ENCODE measurements at places on chromosomes 5 and 9.

DNA sequence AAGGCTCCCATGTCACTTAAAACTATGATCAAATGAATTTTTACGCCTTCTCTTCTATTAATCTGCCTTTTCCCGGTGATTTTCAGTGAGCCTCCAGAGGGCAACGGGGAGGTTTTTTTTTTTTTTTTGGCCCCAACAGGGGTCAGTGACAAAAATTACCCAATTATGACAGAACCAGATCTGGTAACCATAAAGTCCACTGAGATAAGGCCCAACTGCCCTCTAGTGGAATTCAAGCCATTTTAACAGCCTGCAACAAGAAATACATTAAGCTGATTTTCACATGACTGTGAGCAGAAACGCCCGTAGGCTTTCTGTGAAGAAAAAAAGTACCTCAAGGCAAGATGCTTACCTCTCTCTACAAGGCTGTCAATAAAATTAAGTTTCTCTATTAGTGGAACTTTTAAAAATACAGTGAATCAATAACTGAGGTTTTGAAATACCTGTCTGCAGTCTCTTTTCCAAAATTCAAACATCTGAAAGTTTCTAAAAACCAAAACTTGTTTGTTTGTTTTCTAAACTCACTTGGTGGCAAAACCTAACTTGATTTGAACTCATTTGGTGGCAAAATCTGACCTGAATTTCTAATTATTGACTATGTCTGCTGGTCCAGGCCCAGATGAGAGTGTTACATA lies 49.7 kb upstream of the FST start:
- DNase-seq = no peak

DNA sequence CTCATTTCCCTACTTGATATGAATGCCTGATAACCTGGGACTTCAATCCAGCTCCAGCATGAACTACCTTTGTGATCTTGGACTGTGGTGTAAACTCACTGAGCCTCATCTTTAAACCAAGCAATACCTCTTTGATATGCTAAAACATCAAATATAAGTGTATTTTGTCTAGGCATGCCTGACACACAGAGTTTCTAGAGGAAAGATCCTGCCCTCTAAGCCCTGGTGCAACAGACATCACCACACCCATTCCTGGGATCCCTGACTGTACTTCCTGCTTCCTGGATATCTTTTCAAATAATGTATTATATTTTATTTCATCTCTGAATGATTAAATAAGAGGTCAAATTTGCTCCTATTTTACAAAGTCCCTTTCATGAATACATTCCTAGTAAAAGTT lies 55.8 kb downstream of the ANXA2R start:
- DNase-seq = no peak

DNA sequence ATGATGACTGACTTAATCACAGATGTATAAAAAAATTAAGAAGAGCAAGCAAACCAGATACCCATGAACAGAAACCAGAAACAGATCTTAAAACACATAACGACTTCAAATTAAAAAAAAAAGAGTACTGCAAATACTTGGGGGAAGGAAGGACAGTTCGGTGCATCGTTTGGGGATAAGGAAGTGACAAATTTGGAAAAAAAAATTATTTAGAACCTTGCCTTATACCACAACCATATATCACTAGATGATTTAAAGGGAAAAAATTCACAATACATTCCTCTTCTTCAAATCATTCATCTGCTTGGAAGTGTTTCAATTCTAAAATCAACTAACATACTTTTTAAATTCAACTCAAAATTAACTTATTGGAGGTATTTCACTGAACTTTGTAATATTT lies 1038.6 kb upstream of the DMAC1 start:
- no peak for DNase-seq

GRCh38 chr9:131585375-131585774 lies 40.1 kb downstream of the PRRT1B start:
- DNase-seq = no peak

- no peak for DNase-seq
Measured at GRCh38 chr9:134346840-134347583, 20.8 kb downstream of the RXRA start.

DNA sequence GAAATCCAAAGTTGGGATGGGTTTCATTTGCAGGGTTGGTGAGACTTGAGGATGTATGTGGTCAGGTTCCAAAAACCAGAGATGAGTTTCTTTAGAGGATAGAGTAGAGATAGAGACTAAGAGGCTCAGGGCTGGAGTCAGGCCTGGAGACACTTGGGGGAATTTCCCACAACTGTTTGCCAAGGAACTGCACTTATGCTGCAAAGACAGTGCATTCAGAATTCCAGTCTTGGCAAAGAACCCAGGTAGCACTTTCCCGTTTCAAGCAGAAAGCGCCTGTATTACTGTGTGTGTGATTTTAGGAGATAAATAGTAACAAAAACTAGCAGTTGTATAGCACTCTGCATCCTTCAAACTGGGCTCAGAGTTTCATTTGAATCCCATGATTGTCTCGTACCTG lies 55.4 kb downstream of the SNCAIP start:
- no peak for DNase-seq

DNA sequence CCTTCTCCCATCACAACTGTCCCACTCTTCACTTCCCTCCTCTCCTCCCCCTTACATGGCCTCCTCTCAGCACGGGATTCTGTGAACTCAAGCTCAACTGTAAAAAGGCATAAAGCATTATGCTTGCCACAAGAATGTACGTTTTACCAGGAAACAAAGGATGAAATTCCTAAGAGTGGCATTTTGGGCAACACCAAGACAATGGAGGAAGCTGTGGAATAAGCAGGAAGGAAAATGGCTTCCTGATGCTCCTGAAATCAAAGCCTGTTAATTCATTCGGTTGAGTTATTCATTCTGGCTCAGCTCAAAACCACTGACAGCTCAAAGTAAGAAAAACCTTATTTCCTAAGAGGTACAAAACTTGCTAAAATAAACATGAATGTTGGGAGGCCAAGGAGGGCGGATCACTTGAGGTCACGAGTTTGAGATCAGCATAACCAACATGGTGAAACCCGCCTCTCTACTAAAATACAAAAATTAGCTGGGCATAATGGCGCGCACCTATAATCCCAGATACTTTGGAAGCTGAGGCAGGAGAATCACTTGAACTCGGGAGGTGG lies 40.8 kb upstream of the DMRT1 start:
- no peak for DNase-seq

DNA sequence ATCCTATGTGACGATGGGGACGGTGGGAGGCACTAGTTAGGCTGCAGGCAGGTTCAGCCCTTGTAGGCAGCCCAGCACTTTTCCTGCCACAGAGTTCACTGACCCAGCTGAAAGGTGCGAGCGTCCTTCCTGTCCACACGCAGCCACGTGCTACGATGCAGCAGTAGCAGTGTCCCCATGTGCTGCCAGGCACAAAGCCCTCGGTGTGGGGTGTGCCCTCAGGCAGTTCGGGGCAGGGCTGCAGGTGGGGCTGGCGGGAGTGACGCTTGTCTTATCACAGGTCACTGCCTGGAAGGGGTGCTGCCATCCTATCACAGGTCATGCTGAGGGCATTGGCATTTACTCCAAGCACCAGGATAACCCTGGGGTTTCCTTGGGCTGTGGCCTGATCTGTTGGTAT lies 46.8 kb upstream of the CLPTM1L start:
- DNase-seq = no peak

DNA sequence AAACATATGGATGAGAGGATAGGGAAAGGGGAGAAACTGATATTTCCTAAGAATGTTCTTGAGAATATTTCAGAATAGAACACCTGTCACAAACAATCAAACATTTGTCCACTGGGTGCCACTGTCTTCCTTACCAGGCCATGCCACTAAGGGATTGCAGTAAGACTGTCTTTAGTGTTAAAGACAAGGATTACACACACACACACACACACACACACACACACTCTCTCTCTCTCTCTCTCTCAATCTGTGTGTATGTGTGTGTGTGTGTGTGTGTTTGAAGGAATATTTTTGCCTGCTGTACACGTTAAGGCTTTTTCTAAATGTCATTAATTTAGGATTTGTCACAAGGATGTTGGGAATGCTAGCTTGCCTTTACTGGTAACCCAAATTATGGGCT lies 54.4 kb downstream of the CCDC192 start:
- DNase-seq = peak; percentile 39

DNA sequence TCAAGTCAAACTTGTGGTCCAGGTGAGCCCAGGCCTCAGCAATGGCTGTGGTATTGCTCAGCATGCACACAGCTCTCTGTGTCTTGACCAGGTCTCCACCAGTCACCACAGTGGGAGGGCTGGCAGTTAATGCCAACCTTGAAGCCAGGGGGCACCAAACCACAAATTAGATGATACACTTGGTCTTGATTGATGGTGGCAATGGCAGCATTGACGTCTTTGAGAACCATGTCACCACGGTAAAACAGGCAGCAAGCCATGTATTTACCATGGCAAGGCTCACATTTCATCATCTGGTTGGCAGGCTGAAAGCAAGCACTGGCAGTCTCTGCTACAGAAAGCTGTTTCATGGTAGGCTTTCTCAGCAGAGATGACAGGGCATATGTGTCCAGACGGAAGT lies 40.0 kb downstream of the NIM1K start:
- no peak for DNase-seq

- no peak for DNase-seq
Measured at GRCh38 chr5:180136630-180137381, 65.2 kb upstream of the RNF130 start.

DNA sequence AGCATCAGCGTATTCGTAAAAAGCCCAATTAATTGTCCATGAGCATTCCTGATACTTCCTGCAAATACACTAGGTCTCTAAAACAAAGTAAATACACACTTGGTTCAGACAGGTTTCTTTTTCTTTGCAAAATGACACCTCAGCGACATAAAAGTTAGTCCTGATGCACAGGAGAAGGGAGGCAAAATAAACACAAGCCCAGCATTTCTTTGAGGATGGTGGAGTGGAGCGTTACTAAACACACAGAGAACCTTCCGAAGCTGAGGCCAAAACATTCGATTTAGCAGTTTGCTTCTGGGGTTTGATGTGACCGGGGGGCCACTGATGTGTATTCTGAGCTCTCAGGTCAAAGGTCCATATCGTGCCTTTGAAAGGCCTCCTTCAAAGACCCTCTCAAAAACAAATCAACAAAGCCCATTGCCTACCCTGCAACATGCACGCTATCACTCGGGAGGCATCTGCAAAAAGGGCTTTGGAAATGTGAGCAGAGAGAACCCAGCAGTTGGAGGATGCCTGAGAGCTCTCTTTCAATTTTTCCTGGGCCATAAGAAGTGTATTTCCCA lies 268.4 kb upstream of the PANK3 start:
- DNase-seq = no peak

DNA sequence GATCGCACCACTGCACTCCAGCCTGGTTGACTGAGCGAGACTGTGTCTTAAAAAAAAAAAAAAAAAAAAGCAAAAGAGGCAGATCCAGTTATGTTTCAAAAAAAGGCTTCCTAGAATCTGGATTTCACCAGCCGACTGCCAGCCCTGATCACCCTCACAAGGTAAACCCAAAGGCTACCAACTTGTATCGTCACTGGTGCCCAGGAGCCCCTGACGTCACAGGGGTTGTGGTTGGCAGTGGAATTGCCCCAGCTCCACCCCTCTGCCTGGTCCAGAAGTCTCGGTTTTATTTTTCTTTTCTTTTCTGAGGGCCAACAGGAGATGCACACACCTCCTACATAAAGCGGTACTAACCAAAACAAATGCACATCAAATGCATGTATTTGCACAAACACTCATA lies 6.0 kb upstream of the LMX1B start:
- DNase-seq = no peak

GRCh38 chr5:38051711-38052511 lies 206.4 kb upstream of the EGFLAM start:
- DNase-seq = no peak

GRCh38 chr5:138351517-138351916 lies 968 bp upstream of the KDM3B start:
- no peak for DNase-seq

- no peak for DNase-seq
Measured at GRCh38 chr9:7500521-7500920, 299.1 kb downstream of the DMAC1 start.

Measured in skeletal muscle cell (primary cell).